ENCODE measurements at places on chromosomes 3 and 15.

- no peak for DNase-seq
Observed at GRCh38 chr15:22880068-22880980, 41.9 kb downstream of the NIPA2 start.

DNA sequence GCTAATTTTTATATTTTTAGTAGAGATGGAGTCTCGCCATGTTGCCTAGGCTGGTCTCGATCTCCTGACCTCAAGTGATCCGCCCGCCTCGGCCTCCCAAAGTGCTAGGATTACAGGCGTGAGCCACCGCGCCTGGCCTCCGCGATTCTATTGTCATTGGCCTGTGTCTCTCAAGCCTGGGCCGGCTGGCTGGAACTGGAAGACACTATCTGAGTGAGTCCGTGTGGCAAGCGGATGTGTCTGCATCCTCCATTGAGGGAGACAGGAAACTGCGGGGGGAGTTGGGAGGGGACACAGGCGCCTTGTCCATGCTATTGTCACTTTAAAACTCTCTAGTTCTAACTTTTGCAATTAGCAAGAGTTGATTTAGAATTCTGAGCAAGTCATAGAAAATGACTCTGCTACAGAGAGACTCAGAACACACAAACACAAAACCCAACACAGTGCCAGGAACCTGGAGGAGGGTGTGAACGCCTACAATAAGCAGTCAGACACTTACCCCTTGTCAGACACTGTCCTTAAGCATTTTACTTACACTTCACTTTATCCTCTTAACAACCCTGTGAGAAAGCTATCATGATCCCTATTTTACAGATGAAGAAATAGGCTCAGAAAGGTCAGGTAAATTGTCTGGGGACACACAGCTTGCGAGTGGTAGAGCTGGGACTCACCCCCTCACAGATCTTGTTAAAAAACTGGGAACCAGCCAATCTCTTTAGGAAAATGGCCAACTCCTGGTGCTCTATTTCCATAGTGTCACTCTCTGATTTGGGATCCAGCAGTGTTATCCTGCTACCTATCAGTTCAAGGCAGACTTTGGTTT lies 38.7 kb downstream of the ANP32A start:
- no peak for DNase-seq

- DNase-seq, result no peak
Observed at GRCh38 chr3:184986366-184986889, 166.4 kb downstream of the C3orf70 start.

DNA sequence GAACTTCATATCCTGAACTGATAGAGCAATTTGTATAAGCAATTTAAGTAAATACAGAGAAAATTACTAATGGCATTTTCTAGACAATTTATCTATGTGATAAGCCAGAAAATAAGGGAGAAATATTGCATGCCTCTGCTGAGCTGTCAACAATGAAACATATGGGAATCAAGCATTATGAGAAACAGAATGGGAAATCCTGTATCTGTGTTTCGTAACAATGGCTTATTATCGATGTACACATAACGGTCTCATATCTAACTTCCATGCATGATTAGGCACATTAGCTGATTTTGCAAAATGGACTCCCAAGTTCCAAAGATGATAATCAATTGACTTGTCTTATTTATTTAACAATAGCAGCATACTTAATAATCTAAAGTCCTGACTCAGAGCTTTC lies 30.4 kb upstream of the KCNMB2 start:
- DNase-seq, result no peak

GRCh38 chr15:33064878-33065277 lies 129.6 kb downstream of the FMN1 start:
- no peak for DNase-seq

GRCh38 chr15:88878720-88879184 lies 16.6 kb downstream of the HAPLN3 start:
- peak; percentile 86 for DNase-seq
